Lower lobe of right lung (tissue), 2 donors: ENCODE measurements at places on chromosomes 7 and 10. TPM values are rescaled to one million over a fixed set of nuclear protein-coding genes. Genes with fewer than 3 reads are reported as not detected.

The SGCE gene
- 47.1 TPM for total RNA-seq

- DNase-seq, result no peak
Observed at GRCh38 chr10:104150139-104150538, 28.2 kb downstream of the SFR1 start.

GRCh38 chr7:1539882-1540775 is 9.6 kb downstream of the MAFK start:
- DNase-seq, result peak; percentile 45

The HABP2 gene
- total RNA-seq, result 0.77 TPM

The OPN4 gene
- total RNA-seq, result not detected

The ZNF365 gene
- total RNA-seq, result 1.2 TPM

GRCh38 chr7:69722843-69723242 is 124.6 kb downstream of the AUTS2 start:
- DNase-seq, result no peak
